Camera-type eye (tissue), 1 donor: ENCODE measurements at places on chromosomes 5 and 9. TPM values are rescaled to one million over a fixed set of nuclear protein-coding genes. Genes with fewer than 3 reads are reported as not detected.

IFNA21 gene
- not detected for total RNA-seq

AUH gene
- 55.1 TPM for total RNA-seq

FRRS1L gene
- 28.0 TPM for total RNA-seq

ZFP37 gene
- total RNA-seq = 22.7 TPM

POC5 gene
- total RNA-seq = 20.4 TPM

IPO11 gene
- 56.2 TPM for total RNA-seq

DNAJA1 gene
- total RNA-seq = 152 TPM

FAM221B gene
- not detected for total RNA-seq

PDE6A gene
- 0.88 TPM for total RNA-seq

FGF1 gene
- total RNA-seq = 3.8 TPM

RAPGEF6 gene
- total RNA-seq = 72.6 TPM

EQTN gene
- total RNA-seq = 1.2 TPM

KCNV2 gene
- total RNA-seq = 134 TPM

BAAT gene
- total RNA-seq = 0.22 TPM

STC2 gene
- 48.9 TPM for total RNA-seq

DELE1 gene
- total RNA-seq = 73.4 TPM

NUTM2G gene
- not detected for total RNA-seq

SERF1B gene
- total RNA-seq = 89.6 TPM

CXXC5 gene
- 156 TPM for total RNA-seq

RETREG1 gene
- total RNA-seq = 39.2 TPM

FLT4 gene
- 15.1 TPM for total RNA-seq

ARID3C gene
- not detected for total RNA-seq

LVRN gene
- 2.0 TPM for total RNA-seq

PDE8B gene
- 5.7 TPM for total RNA-seq

SPAG8 gene
- 2.9 TPM for total RNA-seq

PCDHB1 gene
- total RNA-seq = 0.05 TPM

KCNMB1 gene
- 1.4 TPM for total RNA-seq

CCNO gene
- 0.27 TPM for total RNA-seq

OR1J2 gene
- not detected for total RNA-seq

PCDHB16 gene
- total RNA-seq = 9.2 TPM

CATSPER3 gene
- total RNA-seq = not detected

LCN10 gene
- 1.4 TPM for total RNA-seq

C9 gene
- not detected for total RNA-seq

GOLGA1 gene
- total RNA-seq = 21.7 TPM

SAPCD2 gene
- 4.3 TPM for total RNA-seq

NR2F1 gene
- total RNA-seq = 82.4 TPM

PARP8 gene
- 19.0 TPM for total RNA-seq

GABRA6 gene
- total RNA-seq = not detected

GPR151 gene
- not detected for total RNA-seq

SLC9A3 gene
- total RNA-seq = 3.1 TPM

CER1 gene
- 0.88 TPM for total RNA-seq

ZBED3 gene
- 7.3 TPM for total RNA-seq

SLC25A51 gene
- total RNA-seq = 47.3 TPM

MARCHF3 gene
- total RNA-seq = 23.3 TPM

PRXL2C gene
- 13.1 TPM for total RNA-seq

NMUR2 gene
- total RNA-seq = 0.22 TPM

SLCO6A1 gene
- not detected for total RNA-seq

IL13 gene
- not detected for total RNA-seq

TMEM171 gene
- 1.6 TPM for total RNA-seq

RLN2 gene
- total RNA-seq = not detected

PCDHGA4 gene
- total RNA-seq = 11.1 TPM

PPP1R26 gene
- total RNA-seq = 32.5 TPM

RNF208 gene
- total RNA-seq = 2.7 TPM

CCNJL gene
- 10.8 TPM for total RNA-seq

PCDHGB2 gene
- 14.6 TPM for total RNA-seq

FCN1 gene
- 4.9 TPM for total RNA-seq

S1PR3 gene
- total RNA-seq = 59.5 TPM

PCDHB11 gene
- total RNA-seq = 9.5 TPM
